ENCODE measurements at places on chromosomes 7 and 10.

GRCh38 chr10:132507409-132507955 lies 30.1 kb upstream of the INPP5A start:
- DNase-seq, result no peak

DNA sequence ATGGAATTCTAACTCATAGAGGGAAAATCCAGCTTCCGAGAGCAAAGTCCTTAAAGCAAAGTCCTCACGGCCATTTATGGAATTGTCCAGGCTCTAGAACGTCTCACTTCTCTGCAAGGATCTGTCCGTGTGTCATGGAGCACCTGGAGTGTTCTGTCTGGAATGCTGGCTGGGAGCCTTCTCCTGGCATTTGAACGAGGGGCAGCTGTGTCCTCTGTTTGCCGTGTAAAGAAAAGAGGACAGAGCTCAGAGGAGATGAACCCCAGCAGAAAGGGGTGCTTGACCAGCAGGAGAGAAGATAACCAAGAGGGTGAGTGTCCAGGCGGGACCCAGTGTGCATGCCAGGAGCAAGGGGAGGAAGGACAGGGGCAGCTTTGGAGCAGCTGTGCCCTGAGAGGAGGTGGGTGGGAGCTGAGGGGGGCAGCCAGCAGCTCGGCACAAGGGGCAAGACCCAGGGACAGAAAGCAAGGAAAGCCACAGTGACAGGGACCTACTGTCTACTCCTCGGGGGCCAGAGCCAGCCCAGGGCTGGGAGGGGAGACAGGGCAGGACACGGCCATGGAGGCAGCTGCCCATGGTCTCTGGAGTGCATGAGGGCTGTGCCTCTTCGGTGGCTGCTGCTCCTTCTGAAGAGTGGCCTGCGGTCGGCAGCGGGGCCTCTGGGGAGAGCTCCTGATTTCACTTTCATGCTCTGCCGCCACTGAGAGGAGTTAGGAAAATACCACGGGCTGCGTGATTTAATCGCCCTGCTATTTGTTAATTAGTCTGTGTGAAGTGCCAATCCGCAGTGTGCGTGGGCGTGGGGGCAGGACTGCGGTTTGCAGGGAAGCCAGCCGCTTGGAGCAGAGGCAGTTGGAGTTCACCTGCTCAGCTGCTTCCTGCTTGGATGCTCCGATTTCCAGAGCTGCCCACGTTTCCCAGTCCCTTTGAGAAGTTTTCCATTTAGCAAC lies 149.3 kb upstream of the SHH start:
- peak; percentile 85 for DNase-seq

DNA sequence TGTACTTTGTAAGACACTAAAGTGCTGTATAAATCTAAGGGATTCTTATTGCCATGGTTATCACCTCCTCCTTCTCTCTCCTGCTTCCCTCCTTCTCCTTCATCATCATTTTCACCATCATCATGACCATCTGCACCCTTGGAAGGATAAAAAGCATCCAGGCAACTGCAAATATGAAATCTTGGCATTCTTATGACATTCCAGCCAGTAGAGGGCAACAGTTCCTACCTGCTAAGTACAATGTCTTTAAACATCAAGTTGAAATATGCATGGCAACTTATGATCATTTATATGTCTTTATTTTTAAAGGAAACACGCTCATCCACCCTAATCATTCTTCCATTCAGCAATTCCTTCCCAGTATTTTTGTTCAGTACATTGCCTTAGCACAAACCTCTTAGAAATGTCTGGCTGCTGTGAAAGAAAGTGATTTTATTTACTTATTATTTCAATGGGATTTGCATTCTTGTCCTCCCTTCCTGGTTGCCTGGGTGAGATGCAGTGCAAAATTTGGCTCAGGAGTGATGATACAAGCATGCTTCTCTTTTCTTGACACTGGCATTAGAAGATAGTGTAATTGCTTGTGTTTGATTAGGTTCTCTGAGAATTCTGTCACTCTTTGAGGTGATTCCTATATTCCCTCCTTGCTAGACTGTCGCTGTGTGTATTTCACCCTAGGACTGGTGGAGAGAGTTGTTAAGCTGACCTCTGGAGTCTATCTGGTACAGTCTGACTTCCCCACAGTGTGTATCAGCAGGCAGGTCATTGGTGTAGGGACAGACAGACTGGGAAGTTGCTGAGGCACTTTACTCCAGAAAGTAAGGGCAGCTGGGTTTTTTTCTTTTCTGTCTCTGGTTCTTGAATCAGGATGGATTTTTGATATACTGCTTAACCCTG lies 188.5 kb upstream of the BMPER start:
- DNase-seq, result peak; percentile 78

DNA sequence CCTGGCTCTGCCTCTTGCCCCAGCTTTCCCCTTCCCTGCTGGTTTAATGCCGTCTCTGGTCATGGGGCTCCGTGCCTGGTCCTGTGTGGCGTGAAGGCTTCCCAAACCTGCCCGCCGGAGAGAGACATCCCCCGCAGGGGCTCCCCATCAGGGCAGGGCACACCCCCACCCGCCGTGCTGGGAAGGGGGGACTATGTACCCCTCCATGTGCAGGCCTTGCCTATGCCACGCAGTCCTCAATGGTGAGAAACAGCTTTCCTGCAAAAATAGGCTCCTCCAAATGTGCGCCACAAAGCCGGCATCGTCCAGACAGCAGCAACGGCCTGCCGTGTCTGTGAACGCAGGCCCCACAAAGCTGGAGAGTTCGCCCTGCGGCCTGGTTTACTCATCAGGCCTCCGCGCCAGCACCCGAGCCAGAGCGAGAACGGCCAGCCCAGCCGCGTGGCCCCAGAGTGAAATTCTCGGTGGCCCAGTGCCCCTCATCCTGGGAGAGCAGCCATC lies 313.4 kb downstream of the DNAJB6 start:
- DNase-seq, result no peak

- peak; percentile 67 for DNase-seq
These were observed 211.1 kb upstream of the LRRTM3 start for GRCh38 chr10:66714741-66715140.

DNA sequence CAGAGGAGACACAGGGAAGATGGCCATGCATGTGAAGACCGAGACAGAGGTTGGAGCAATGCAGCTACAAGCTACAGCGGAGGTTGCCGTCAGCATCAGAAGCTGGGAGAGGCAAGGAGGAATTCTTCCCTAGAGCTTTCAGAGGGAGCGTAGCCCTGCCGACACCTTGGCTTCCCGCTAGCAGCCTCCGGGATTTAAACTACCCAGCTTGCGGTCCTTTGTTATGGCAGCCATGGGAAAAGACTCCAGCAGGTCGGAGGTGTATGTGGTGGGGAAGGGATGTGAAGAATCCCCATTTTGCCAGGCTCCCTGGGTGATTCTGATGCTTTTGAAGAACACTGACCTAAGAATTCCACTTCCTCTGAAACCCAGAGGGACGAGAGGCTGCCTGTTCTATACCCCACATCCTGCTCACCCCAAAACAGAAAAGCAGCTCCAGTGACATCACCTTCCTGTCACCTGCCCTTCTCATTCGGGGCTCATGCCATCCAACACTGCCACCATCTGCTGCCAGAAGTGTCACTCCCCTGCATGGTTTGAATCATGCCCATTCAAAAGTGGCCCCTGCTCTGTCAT lies 3.3 kb upstream of the SEPHS1 start:
- DNase-seq, result no peak

DNA sequence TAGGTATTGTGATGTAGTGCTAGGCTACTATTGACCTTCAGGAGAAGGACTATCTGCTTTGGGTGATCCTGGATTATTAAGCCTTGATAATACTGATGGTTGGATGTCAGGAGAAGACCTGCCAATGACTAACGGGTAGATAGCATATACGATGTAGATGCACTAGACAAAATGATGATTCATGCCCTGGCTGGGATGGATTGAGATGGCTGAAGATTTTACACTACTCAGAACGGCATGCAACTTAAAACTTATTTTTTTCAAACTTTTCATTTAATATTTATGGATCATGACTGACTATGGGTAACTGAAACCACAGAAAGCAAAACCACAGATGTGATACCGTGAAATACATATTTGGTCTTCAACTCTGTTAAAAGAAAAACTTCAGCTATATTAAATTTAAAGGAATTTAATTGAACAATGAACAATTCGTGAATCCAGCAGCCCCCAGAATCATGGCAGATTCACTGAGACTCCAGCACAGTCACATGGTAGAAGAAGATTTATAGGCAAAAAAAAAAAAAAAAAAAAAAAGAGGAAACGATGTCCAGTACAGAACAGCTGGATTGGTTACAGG lies 124.6 kb upstream of the CDK13 start:
- DNase-seq, result peak; percentile 10

DNA sequence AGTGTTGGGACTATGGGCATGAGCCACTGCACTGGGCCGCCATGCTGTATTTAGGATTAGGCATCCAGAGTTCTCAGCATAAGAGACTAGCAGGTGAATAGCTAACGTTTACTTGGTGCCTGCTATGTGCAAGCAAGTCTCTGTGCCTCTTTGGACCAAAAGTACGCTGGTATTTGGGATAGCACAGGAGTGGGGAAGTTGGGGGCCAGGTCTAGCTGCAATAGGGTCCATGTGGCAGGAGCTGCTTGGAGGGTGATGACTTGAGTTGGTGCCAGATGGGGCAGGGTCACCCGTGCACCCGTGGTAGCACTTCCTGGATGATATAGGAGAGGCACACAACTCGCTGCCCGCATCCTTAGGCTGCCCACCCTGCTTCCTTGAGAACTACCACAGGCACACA lies 22.4 kb downstream of the NACAD start:
- DNase-seq, result no peak

DNA sequence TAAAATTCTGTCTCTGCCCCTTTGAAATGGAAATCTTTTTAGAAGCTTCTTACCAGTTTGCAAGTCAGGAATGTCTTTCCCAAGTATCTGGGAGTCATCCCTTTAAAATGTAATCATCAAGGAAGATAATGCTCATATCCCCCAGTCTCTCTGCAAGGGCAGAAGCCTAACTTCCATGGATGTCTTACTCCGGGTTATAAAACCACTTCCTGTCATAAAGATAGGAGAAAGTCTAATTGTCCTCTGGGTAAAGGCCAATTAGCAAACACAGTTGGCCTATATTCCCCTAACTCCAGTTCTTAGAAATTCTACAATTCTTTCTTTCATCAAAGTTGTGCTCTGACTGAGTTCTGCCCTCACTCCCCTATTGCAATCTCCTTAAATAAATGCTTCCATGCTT lies 1631.5 kb upstream of the LRRTM3 start:
- no peak for DNase-seq

DNA sequence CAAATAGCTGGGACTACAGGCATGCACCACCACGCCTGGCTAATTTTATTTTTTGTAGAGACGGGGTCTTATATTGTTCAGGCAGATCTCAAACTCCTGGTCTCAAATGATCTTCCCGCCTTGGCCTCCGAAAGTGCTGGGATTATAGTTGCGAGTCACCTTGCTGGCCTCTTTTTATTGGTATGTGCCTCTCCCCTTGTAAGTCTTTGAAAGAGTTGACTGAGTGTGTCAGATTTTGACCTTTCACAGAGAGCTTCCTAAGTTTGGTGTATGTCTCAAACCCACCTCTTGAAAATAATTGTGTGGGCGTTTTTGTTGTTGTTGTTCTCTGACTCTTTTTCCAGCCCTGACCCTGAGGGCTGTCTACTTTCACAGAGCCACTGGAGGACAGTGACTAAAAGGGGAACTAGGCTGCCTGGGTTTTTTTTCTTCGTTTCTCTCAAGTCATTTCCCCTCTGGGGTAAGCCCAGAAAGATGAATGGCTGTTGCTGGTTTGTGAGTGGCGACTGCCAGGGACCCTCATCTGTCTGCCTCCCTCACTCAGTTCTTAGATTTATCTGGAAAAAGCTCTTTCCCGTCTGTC lies 262.8 kb downstream of the ZEB1 start:
- no peak for DNase-seq

DNA sequence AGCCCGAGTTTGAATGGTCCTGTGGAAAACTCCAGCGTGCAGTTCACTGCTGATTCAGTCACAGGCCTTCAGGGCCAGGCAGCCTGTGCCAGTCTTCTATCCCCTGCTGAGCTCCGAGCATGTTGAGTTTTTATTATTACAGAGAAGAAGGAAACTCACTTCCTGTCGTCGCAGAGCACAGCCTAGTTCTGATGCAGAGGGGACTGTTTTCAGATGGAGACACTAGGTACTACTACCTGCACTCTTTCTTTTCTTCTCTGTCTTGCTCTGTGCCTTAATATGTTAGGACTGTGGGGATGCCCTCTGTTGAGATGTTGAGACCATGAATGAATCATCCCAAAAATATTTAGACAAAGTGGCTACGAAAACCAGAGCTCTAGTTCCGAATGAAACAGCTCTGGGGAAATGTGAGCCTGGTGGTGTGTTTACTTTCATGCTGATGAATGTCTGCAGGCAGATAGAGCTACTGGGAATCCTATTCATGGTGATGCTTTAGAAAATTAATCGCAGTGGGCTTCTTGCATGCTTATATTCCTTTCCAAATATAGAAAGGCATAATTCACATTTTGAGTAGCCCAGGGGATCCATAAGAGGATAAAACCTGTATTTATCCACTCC lies 29.6 kb downstream of the CASP7 start:
- peak; percentile 45 for DNase-seq

GRCh38 chr10:96482815-96483588 lies 30.7 kb downstream of the TLL2 start:
- no peak for DNase-seq
